ENCODE measurements at places on chromosomes 1 and 21.
A peak's percentile ranks its signal among the peaks of the same experiment; 100 is the strongest.

- no peak for DNase-seq
Observed at GRCh38 chr1:10659218-10659617, 137.2 kb downstream of the CASZ1 start.

- peak; percentile 24 for DNase-seq
Observed at GRCh38 chr1:53470155-53470554, 11.0 kb downstream of the DMRTB1 start.

DNA sequence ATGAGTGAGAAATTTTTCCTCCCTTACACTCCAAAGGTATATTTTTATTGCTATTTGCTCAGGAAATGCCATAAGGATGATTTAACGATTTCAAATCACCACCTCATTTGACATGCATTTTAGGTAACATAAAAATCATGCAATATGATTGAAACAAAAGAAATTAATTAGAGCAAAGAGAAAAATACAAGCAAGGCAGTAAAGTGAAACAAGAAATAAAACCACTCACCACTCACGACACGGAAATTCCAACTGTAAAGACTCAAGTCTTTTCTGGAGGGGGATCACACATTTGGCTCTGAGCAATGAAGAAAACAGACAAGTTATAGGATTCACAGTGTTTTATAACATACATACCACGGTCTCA is 86.8 kb upstream of the ARHGAP29 start:
- no peak for DNase-seq

DNA sequence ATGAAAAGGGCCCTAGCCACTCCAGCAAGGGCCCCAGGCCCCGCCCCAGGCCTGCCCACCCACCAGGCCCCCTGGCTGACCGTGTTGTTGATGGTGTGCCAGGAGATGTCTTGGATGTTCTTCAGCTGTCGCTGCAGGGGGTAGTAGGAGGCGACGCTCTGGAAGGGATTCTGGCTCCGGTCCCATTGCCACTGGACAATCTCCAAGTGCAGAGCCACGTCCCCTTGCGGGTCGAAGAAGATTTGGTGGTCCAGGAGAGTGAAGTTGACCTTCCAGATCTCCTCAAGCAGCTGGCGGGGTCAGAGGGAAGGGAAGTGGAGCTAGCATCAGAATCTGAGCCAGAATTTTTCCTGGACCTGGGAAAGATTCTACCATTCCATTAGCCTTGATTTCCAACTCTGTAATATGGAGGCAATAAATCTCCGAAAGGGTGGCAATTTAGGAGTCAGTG is 10.2 kb downstream of the TAS1R2 start:
- DNase-seq: no peak

DNA sequence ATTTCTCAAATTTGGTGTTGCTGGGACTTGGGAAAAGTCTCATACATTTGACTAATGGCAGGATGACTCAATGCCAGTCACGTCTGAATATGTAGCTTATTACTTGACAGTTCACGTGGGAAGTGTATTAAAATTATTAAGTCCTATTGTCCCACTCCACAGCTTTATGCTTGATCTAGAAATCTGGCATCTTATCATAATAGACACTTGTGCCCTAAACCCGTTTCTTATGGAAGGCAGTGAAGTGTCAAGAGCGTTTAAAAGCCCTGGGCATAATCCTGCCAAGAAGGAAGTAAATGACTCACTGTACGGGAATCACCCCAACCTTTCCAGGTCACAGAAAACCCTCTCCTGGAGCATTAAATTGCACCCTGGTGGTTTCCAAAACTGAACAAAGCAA is 207.4 kb downstream of the APP start:
- no peak for DNase-seq

DNA sequence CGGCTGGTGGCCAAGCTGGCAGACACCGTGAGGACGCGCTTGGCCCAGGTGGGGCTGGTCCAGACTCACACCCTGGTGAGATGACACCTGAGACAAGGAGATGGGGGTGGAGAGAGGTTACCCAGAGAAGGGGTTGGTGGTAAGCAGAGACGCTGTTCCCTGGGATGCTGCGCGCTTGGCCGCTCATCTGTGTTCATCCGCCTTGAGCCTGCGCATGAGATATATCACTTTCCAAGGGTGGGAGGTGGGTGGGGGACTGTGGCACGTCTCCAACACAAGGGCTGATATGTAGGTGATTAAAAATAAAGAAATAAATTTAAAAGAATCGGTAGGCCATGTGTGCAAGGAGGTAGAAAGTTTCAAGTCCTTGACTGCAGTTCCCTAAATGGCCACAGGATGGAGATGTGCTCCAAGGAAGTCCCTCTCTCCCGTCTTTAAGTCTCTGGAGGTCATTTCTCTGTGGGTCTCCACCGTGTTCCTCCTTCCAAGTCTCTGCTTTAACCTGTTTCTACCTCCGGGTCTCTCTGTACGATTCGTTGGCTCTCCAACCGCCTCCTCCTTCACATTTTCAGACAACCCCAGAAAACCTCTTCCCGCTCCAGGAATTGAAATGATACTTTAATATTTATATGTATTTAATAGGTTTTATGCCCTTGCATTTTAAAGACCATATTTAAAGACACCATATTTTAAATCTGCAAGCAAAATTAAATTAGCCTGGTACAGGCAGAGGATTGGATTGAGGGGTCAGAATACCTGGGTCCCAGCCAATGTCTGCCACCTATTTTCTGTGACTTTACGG is 4.5 kb downstream of the TTC24 start:
- DNase-seq: peak; percentile 62

DNA sequence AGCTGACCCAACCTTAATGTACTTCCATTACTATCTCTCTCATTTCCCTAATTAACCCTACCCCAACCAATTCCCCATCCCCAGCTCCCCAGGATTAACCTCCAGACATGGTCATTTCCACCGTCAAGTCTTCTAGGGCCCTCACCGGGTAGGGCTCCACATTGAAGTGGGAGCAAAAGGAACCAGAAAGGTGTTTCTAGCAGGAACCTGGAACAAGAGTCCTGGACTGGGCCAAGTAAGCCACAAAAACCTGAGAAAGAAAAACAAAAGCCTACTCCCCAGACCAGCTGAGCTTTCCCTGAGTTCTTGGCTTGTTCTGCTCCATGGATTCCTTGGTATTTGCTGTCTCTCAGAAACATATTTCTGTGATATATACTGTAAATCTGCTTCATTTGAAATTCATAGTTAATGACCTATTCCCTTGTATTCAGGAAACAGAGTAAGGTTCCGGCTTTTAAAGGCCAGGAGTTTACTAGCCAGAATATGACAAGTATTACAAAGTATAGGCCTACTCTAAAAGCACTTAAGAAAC is 58.4 kb downstream of the SYF2 start:
- no peak for DNase-seq

- no peak for DNase-seq
Observed at GRCh38 chr21:41254090-41254700, 62.4 kb upstream of the FAM3B start.
